ENCODE measurements at places on chromosomes 7 and 10.

DNA sequence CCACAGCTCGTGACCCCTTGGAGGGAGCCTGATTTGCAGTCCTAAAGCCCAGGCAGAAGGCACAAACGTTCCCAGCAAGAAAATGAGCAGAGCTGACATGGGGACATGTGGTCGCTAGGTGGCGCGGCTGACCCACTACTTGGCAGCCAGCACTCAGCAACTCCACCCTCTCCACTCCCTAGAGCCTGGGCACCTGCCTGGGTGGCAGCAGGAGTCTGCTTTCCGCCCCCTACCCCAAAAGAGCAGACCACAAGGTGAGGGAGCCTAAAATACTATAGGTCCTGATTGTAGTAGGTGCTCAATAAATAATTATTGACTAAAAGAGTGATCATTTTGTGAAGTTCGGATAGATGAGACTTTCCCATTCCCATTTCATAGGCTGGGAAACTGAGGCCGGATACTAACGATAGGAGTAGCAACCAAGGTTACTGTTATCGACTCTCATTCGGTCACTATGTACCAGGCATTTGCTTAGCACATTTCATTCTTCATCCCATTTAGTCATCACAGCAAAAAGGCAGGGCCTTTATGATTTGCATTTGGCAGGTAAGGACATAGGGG is 57.4 kb downstream of the NEUROG3 start:
- DNase-seq = peak; percentile 72

- DNase-seq = no peak
Observed at GRCh38 chr7:46368871-46369270, 447.8 kb upstream of the IGFBP3 start.

- peak; percentile 87 for DNase-seq
Observed at GRCh38 chr10:5945561-5946418, 31.6 kb downstream of the IL15RA start.

- peak; percentile 52 for DNase-seq
Observed at GRCh38 chr10:13100349-13101294, 659 bp downstream of the OPTN start.

GRCh38 chr7:117113871-117114270 is 160.6 kb downstream of the ST7 start:
- peak; percentile 65 for DNase-seq

DNA sequence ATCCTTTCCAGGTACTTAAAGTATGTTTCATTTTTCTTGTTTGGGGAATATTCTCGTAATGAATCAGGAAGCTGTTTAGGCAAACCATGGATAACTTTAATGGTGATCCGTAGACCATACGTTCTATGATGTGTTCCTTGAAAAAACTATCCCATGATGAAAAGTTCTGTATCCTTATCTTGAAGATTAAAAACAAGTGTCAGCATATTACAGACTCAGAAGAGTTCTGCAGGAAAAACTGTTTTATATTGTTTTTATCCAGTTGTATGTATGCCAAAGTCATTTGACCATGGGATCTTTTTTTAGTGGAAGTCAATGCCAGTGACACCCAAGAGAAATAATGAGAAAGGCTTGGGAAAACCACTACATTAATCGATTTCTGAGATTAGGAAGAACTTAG is 52.0 kb downstream of the DLD start:
- no peak for DNase-seq

DNA sequence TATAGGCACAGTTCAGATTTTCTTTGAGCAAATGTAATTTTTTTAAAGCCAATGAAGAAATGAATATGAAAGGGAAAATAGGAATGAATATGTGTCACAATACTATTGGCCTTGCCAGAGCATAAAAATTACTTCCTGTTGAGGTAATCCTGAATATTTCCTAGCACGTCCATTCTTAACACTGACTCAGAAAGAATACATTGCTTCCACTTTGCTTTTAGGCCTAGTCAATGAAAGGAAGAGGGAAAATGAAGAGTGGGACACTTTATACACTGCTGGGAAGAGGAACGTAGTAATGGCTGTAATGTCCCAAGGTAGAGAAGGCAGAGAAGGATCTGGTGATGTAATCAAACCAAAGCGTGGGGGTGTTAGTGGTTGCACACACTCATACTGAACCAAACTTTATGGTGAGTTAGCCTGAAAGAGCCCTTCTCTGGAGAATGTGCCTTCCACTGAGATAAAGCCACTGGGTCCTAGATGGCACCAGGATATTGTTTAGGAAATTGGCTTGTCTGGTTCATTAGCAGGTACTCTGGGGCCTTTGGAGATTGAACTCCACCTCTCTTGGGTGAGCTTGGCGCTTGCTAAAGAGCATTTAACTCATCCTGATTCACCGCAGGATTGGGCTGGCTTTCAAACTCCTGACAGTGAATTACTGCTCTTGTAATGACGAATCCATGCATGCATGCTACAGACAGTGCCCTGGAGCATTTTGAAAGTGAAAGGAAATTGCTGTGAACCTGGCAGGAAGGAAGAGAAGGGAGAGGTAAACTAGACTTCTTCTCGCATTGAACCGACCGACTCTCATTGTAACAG is 254.9 kb downstream of the KIAA1217 start:
- no peak for DNase-seq

DNA sequence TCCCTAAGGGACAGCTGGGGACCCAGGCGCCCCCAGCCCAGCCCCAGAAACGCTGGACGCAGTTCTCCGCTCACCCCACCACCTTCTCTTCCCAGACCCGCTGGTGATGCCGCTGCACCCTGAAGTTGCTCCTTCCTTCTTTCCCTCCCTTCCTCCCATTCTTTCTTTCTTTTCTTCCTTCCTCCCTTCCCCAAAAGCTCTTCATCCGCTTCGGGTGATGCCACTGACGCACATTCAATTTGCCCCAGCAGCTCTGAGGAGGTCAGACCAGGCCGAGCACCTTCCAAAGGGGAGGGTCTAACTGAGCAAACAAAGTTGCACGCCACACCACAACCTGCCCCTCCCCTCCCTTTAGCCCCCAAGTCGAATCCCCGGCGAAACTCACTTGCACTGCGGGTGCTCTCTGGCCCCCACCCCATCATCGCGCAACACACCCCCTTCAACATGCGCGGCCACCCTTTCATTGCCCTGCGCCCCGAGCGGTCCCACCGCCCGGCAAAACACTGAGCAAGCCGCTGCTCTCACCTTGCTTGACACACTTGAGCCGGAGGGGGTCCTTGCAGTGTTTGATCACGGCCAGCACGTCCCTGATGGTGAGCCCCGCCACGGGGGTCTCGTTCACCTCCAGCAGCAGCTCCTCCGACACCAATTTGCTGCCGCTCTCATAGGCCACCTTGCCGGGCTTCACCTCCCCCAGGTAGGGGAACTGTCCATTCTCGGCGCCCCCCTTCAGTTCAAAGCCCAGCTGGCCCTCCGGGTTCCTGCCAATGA is 787 bp downstream of the MAGI2 start:
- DNase-seq = peak; percentile 40

DNA sequence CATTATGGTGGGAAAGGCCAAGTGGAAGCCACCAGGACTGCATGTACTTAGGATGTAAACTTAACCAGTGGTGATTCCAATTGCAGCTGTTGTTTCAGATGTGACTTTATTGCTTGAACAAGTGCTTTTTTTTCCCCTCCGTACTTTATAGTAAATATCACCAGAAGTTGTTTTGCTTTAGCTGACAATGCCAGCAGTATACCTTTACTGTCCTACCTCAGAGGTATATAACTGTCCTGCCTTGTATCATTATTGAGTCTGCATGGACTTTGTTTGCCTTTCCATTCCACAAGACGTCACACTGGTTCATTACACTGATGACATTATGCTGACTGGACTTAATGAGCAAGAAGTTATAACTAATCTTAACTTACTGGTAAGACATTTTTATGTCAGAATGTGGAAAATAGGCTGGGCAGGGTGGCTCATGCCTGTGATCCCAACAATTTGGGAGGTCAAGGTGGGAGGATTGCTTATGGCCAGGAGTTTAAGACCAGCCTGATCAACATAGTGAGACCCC is 77.1 kb upstream of the RAB18 start:
- DNase-seq = no peak

DNA sequence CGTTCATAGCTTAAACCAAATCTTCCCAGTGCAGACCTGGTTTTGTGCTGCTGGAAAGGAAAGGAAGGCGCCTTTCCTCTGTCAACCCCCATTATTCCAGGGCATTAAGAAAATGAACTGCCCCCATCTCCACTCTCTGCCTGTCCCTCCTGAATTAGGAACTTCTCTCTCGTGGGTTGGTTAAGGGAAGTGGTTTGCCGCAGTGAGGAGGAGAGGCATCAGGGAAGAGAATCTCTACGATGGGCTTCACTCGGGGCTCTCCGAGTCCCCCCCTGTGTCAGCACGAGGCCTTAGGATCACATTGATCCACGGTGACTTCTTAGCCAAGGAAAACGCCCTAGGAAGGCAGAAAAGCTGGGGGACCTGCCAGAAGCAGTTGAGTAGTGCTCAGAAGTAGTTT is 53.9 kb upstream of the LYZL2 start:
- no peak for DNase-seq

DNA sequence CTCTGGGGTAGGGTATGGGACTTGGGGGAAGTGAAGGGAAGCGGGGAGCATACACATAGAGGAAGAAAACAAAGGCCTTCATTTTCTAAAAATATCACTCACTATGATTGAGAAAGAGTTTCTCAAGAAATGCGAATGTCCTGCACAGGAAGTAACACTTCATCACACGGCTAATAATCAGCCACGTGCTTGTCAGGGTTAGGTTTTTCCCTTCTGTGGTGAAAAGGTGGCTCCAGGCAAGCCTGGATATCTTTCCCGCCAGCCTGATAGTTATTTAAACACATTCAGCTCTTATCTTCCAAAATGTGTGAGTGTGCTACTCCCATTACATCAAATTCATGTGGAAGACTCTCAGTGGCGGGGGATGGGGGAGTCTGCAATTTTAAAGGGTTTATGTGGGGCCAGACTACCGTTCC is 166.4 kb upstream of the ADO start:
- DNase-seq = peak; percentile 38

- DNase-seq = peak; percentile 54
Observed at GRCh38 chr10:89217057-89217990, 10.2 kb upstream of the CH25H start.

- no peak for DNase-seq
Observed at GRCh38 chr7:121558288-121558687, 162.2 kb upstream of the FAM3C start.

- no peak for DNase-seq
Observed at GRCh38 chr7:29449569-29450260, 113.9 kb upstream of the PRR15 start.

- no peak for DNase-seq
Observed at GRCh38 chr10:120432209-120432608, 24.8 kb upstream of the PLPP4 start.

DNA sequence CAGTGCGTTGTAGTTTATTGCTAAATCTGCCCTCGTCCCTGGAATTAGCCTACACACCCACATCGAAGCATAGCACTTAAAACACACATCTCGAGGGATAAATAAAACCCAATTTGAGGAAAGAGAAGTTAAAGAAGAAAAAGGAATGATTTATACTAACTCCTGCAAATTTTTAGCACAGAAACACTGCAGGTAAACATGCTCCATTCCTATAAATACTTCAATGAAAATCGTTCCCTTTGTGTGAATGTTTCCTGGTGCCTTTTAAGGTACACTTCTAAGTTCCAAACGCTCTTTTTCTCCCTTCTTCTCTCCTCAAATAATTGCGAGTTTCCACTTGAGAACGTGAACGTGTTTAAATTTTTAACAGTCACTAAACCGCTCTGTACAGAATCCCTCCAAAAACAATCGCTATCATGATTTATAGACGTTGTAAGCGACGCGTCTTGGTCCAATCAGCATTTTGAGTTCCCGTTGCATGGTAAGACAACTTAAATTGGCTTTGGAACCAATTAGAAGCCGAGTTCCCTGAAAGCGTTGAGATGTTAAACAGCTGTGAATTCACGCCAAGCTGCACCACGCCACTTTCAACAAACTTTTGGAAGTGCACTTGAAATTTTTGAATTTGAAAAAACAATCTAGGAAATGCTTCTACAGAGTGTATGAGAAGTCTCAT is 12.5 kb upstream of the EBLN1 start:
- peak; percentile 63 for DNase-seq

- DNase-seq = no peak
Observed at GRCh38 chr7:128893251-128894100, 17.0 kb downstream of the KCP start.

DNA sequence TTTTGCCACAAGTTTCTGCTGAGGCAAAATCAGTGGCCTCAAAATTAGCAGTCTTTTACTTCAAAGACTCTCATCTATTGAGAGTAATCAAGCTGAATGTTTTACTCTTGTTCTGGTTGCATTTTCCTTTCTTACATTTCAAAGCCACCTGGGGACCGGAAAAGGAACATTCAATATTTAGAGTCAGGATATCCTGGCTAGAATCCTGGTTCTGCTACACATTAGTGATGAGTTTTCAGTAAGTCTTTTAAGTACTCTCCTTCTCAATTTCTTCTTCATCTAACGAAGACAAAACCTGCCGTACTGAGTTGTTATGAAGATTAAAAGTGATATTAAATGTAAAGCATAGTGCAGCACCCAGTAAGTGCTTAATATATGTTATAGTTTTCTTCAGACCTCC is 52.5 kb downstream of the LAMB4 start:
- DNase-seq = no peak

GRCh38 chr7:121301446-121302213 is 27.2 kb upstream of the WNT16 start:
- no peak for DNase-seq

DNA sequence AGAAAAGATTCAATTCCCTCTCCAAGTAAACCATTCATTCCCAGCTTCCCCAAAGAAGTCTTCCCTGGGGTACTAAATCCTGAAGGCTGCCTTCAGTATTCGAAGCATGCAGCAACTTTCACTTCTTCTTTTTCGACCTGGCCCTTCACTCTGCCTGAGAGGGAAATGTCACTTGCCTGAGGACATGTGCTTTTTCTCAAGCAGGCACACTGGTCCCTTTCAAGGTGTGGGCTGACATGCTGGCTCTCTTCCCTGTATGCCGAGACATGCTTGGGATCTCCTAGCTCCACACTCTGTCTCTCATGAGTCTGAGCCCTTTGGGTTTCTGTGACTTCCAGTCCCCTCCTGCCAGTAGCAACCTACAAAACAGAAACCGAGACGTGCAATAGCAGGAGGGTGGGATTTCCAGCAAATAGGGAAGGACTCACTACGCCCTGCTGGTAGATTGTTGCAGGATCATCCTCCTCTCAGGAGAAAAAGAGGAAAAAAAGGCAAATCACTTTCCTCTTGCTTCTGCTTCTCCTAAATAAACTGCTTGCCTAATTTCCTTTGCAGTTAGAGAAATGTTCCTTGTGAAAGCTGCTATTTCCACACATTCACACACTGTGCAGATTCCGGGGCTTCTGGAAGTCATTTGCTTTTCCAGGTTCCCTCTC is 33.5 kb downstream of the FIGNL1 start:
- DNase-seq = no peak

GRCh38 chr7:132536654-132537395 is 39.4 kb downstream of the PLXNA4 start:
- no peak for DNase-seq

All from femur (tissue), 1 donor.